Stimulated activated CD8-positive, alpha-beta memory T cell treated with anti-CD3 and anti-CD28 coated beads, Interleukin-15, amount 100 ng/mL, for 24 hours (primary cell): ENCODE measurements at places on chromosomes 4 and X.
A peak's percentile ranks its signal among the peaks of the same experiment; 100 is the strongest.

- no peak for DNase-seq
These were observed 428.6 kb downstream of the DTHD1 start for GRCh38 chr4:36709991-36710390.

DNA sequence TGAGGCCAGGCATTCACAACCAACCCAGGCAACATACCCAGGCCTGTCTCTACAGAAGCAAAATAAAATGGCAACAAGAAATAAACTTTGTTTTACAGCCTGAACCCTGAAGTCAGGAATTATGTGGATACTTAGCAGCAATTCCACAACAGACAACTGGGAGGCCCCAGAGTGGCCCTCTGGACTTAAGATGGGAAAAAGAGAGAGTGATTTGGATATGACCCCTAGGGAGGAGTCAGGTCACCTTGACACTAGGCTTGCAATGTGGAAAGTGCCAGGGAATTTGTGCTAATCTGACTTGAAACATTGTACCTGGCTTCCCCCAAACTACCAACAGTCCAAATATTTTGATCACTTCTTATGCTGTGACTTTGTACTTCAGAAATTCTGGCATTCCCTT lies 193.1 kb downstream of the PARM1 start:
- no peak for DNase-seq

DNA sequence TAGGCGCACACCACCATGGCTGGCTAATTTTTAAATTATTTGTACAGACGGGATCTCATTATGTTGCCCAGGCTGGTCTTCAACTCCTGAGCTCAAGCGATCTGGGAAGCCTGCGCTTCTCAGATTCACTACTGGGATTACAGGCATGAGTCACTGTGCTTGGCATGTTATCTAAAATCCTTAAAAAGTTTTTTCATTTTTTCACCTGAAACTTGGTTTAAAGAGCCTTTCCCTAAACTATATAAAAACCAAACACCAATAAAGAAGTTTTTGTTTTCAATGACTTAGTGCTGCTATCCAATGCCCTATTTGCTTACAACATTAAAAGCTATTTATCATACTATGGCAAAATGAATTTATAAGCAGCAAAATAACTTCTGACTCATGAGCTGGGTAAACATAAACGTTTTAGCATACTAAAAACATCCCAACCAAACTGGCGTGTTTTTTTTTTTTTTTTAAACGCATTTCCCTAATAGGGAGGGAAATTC lies 127.8 kb downstream of the UBE2K start:
- no peak for DNase-seq

DNA sequence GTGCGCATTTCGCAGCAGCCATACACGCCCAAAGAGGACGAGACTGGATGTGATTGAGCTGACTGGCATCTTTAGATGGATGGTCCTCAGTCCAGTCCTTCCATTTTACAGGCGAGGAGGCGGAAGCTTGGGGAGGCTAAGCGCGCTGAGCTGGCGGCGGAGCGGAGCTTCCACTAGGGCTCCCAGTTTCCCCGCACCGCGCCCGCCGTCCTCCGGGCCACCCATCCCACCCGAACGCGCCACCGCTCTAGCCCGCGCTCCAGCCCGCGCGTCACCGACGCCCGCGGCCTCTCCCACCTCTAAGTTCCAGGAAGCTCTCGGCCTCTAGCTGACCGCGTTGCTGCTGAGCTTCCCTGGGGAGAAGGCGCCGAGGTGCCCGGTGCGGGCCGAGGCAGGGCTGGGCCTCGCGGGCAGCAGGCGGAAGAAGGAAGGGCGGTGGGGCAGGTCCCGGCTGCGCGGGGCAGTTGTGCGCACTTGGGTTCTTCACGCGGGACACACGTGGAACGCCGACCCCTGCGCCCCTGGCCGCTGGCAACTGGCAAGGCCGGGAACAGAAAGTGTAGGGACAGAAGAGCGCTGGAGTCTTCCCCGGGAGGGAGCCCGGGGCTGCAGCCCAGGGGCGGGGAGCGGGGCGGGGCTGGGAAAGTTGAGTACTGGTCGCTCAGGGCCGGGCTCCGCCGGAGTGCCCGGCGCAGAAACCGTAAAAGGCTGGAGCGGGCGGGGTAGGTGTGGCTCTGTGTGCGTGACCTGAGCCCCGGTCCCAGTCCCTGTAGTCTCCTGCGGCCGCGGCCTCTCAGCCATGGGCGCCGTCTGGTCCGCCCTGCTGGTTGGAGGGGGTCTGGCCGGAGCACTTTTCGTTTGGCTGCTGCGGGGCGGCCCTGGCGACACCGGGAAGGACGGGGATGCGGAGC lies at the start of gene STBD1:
Gene STBD1, plus strand, starts transcription at position 763 of the 911 bp plus-strand sequence. Its CDS starts 37 bp downstream, at position 800.
- no peak for DNase-seq

DNA sequence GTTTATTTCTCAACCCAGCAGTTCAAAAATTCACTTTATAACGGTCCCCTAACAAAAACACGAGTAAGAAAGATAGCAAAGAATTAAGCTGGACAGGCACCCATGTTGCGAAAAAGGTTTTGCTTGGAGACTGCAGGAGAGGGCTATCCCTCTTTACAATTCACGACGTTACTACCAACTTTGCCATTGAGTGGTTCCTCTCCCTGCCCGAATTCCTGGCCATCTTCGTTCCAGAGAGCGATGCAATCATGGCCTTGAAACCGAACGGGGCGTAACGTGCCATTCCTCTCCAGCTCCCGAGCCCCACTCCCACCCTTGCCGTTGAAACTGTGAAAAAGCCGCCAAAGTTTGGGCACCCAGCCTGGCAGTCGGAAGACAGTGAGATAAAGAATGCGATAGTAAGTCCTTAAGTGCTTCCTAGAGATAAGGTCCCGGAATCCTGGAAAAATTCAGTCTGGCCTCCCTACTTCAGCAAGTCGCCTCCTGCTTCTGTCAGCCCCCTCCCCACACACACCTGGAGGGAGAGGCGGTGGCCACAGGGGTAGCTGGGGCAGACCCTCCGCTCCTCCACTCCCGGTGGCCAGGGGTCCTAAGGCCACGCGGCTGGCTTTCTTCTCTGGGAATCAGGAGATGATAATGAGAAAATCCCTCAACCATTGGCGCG lies 65.2 kb downstream of the FBXO8 start:
- no peak for DNase-seq

- no peak for DNase-seq
These were observed 116.0 kb upstream of the PDE5A start for GRCh38 chr4:119744580-119744979.

GRCh38 chrX:120536061-120536460 lies 24.7 kb downstream of the CUL4B start:
- no peak for DNase-seq

DNA sequence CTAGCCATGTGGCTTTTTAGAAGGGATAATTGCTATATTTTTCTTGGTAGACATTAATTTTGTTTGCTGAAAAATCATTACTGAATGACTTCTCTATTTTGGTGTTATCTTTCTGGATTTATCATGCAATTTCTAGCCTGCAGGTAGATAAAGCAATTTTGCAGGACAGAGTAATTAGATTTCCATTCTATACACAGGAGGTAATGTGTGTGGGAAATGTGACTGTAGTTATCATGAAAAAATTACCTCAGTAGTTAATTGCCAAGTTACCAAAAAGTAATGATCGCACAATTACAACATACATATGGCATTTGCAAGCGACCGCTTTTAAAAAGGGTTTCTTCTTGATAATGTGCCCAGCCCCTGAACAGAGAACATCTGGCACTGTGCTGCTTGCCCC lies 66.1 kb downstream of the KIT start:
- DNase-seq: no peak

DNA sequence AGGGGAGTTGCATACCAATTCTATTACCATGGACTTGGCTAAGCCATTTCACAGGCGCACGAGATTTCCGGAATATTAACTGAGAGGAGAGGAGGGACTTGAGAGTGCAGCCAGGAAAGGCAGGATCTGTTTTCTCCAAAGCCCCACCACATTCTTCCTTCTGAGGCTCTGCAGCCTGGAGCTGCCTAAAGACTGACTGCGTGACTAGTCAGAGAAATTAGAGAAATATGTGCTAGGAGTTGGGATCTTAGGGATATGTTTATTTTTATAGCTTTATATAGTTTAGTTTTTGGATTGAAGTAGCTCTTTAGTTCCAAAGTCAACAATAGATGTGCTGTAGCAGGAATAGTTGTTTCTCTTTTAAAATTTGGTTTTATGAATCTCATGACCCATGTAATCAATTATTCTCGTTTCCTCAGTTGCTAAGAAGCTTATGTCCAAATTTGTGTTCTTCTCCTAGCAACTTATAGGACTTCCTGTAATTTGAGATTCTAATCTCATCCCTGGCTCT lies 300.1 kb upstream of the DDX53 start:
- DNase-seq: no peak

DNA sequence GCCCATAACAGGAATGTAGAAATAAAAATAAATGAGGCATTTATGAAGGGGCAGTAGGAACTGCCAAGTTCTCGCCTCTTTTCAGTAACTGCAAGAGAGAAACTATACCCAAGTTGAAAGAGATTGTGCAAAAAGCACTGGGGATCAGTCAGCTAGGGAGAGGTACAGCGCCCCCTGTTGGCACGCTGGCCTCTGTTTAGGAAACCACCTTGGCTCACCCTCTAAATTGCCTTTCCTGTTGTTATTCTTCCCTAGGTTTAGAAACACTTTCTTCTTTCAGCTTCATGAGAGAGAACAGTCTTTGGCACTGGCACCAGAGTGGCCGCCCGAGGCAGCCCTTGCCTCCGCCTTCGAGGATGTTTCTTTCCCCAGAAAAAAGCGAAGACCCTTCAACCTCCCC lies 348.5 kb downstream of the MID1IP1 start:
- DNase-seq: peak; percentile 41

- DNase-seq: no peak
These were observed 62.7 kb upstream of the ARHGAP36 start for GRCh38 chrX:130995439-130995838.

DNA sequence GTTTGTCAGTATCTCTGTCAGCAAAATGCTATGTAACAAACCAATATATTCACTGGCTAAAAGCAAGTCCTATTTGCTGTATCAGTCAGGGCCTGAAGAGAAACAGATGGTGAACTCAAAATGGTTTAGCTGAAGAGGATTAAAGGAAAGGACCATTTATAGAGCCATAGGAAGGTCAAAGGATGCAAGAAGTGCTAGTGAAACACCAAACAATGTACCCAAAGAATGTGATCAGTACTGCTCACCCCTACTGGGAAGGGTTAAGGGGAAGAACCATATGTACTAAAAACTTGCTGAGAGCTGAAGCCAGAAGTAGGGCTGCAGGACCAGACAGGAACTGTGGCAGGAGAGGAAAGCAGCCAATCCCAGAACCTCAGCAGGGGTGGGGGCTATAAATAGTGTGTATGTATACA lies 479.3 kb downstream of the INPP4B start:
- no peak for DNase-seq

DNA sequence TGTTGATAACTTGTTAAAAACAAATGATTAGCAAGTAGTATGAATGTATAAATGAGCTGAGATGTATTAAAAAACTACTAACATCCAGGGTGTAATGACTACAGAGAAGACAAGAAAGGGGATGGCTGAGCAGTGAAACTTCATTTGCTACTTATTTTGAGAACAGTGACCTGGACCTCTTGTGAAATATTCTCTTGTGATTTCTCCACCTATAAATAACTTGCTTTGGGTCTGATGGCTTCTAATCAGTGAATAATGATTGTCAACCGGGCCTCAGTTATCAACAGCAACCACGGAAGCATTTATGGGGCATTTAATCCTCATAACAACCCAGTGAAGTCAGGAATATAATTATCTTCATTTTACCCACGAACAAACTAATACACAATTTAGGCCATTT lies 154.2 kb upstream of the HAND2 start:
- DNase-seq: no peak

DNA sequence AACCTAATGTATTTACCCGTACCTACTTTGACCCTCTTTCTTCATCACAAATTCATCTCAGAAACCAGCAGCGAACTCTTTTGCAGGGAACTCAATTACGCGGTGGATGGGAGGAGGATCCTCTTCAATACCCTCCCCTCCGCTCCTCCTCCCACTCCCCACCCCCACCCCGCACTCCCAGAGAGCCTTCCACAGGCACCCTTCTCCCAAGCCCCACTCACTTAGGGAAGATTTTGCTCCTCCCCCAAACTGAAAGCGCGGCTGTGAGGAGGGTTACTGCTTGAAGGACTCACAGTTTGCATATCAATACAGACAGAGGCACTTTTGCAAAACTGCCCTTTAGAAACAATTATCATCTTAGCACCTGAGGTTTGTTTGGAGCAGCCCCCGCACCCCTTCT lies 960 bp upstream of the IL1RAPL1 start:
- no peak for DNase-seq

- DNase-seq: no peak
These were observed 34.0 kb downstream of the TACC3 start for GRCh38 chr4:1755297-1755696.

DNA sequence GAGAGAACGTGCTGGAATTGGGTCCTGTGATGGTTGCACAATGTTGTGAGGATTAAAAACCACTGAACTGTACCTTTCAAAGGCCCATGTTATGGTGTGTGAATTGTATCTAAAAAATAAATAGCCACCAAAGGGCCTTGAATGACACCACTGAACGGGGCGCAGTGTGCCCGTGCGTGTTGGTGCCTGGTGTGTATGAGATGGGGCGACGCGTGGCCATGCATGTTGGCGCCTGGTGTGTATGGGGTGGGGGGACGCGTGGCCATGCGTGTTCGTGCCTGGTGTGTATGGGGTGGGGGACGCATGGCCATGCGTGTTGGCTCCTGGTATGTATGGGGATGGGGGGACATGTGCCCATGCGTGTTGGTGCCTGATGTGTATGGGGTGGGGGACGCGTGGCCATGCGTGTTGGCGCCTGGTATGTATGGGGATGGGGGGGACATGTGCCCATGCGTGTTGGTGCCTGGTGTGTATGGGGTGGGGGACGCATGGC lies 66.6 kb upstream of the HELT start:
- DNase-seq: no peak

DNA sequence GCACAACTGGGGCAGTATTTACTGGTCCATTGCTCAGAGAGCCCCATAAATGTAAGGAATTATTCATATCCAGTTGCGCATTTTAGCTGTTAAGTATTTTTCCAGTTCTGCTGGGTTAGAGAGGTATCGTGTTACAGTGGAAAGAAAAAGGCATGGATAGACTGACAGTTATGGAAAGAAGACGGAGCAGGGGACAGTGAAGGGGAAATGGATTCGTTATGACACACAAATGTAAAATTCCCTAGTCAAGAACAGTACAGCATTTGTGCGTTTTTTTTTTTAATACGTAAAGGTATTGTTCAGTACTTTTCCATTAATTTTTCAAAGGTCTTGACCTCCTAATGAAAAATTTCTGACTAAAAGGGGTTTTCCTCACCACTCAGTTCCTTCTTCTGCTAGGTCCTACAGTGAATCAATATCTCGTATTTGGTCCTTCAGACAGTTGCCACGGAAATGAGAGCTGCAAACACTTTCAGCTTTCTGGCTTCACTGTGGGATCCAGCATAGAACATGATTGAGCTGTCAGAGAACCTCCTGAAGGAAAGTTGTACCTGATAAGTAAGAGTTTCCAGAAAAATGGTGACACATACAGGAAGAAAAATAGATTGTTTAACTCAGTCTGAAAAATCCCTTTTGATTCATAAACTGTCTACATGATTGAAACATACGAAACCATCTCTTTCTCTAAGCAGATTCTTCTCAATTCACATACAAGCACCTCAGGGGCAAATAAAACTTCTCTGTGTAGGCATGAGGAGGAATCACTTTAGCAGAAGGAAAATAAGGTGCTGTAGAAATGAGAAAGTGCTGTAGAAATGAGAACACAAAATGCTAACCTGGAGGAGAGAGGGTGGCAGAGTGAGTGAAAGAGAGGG lies 21.8 kb upstream of the BBS12 start:
- DNase-seq: no peak
